Activated naive CD4-positive, alpha-beta T cell (primary cell): ENCODE measurements at places on chromosomes 6 and 20.

GRCh38 chr6:42745083-42745639 lies 742 bp downstream of the TBCC start:
- no peak for DNase-seq

DNA sequence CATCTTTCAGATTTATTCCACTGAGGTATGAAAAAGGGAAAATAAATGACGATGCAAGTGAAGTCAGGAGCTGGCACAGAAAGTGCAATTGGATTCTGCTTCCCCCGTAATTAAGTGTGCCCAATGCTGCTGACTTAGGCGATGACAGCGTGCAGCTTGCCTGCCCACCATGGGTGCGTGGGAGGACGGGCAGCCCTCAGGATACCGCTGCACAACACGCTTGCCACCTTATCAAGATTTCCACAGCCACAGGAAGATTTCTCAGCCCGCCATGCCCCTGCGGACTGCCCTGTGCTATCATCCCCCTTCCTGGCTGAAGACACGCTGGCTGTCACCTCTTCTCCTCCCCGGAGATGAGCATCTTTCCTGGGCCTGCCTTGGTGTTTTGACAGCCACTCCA lies 103.3 kb upstream of the BACH2 start:
- DNase-seq = no peak

DNA sequence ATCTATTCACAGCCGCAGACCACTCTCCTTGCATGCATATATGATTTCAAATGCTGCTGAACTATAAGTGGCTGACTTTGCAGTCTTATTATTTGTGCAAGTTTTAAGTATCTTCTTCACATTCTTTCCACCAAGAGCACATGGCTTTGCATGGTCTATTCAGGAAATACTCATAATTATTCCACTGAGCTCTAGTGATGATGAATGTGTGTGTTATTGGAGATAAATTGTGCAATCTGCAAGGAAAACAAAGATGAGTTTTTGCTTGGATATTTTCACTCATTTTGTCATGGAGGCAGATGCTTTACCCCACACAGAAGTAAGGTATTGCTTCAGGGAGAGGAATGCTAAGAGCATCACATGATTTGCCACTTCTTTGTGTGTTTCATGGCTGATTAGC lies 764.6 kb downstream of the TBC1D32 start:
- no peak for DNase-seq

- DNase-seq = no peak
Observed at GRCh38 chr6:23370051-23370450, 756.0 kb upstream of the NRSN1 start.

GRCh38 chr6:68710916-68711315 lies 75.8 kb downstream of the ADGRB3 start:
- DNase-seq = no peak

DNA sequence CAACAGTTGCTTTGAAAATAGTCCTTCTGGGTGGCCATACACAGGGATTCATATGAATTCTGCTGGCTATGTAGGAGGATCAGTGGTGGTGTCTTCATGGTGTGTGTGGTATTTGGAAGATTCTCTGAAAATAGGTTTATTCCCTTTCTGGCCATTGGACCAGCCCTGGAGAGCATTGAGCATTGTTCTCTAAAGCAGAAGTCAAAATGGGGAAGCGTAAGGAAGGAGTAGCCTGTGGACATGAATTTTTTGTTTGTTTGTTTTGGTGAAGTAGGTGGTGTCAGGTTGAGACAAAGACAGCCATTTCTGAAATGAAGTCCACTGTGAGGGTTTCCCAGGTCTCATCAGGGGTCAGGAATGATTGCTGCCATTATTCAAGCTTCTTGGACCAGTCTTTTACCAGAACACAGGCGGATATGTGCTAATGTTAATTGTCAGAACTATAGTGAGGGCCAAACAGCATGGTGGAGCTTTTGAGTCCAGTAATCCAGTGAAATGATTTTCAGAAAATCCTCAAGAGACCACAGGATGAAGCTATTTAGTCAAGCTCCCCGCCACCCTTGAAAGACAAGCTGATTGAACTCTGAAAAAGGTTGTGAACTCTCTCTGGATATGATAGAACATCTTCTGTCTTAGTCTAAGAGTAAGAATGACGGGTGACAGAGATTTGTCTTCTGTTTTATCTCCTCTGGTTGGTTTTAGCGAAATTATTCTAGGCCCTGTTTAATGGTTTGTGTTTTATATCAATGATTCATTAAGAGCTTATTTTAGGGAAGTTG lies 60.0 kb downstream of the DNAH8 start:
- no peak for DNase-seq

- no peak for DNase-seq
Observed at GRCh38 chr6:107662333-107662732, 161.8 kb downstream of the SCML4 start.

DNA sequence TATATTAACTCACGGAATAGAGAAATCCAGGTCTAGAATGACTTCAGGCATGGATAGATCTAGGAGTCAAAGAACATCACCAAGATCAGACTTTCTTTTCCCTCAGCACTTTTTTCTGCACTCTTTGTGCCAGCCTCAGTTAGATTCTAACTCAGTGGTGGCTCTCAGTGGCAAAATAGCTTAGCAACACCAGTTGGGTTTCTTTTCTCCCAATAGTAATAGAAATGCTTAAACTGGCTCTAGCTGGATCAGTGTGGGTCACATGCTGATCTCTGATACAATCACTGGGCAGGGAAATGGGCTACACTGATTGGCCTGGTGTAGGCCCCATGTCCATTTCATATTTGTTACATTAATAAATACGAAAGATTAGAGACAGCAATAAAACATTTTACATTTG lies 44.2 kb upstream of the ARFGEF2 start:
- no peak for DNase-seq

GRCh38 chr6:136059308-136059707 lies 190.8 kb downstream of the MTFR2 start:
- DNase-seq = no peak
